ENCODE measurements at places on chromosomes 3 and 15.

DNA sequence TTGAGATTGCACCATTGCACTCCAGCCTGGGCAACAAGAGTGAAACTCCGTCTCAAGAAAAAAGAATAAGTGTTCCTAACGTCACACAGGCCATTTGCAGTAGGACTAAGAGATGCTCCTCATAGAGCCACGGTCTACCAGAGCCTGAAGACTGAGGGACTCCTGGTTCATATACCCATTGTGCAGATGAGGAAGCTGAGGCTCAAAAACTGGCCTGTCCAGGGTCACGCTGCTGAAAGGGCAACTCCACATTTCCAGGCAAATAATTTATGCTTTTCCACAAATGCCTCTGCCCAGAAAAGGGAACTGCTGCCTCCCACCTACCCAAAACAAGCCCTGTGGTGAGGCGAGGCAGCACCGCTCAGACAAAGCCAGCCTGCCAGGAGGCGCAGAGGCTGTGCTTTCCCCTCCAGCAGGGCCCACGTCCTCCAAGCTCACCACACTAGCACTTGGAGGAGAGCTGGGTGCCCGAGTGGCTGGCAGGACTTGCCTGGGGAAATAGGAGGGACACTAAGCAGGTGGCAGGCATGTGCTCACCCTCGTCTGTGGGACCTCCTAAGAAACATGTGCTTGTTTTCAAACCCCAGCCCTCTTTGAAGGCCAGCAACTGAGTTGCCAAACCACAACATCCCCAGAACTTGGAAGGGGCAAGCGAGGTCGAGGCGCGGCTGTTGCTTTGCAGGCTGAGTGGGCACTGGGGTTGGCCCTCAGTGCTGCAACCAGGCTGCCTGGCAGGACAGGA is 195.6 kb downstream of the XXYLT1 start:
- peak; percentile 26 for DNase-seq

GRCh38 chr15:67002368-67002767 is 63.0 kb upstream of the SMAD3 start:
- DNase-seq = no peak

- DNase-seq = no peak
These were observed 1.9 kb downstream of the TIMMDC1 start for GRCh38 chr3:119500265-119500664.

DNA sequence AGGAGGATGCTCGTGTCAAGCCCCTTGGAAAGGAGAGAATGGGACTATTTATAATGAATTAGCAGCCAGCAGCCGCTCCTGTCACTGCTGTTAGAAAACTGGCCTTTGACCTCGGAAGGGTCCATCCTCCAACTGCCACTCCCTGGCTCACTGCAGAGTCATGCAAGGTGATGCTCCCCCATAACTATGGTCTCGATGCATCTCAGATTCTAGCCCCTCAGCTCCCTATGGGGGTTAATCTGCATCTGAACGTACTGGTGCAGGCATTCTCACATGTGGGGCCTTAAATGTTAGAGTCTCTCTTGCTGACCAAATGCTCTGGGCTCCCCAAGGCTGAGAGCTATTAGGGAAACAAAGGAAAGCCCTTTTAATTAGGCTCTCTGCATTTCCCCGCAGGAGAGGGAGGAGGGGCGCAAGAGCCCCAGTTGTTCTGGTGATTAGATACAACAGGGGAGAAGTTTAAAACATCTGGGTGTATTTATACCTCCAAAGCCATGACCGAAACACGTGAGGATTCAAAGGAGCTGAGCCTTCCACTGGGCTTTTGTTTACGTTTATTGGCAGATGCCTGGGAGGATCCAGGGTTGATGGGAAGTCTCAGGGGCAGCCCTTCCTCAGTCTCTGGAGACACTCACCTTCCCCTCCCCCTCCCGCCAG is 182.5 kb downstream of the OPA1 start:
- no peak for DNase-seq

- DNase-seq = no peak
These were observed 57.9 kb upstream of the SEC22A start for GRCh38 chr3:123143669-123144411.

DNA sequence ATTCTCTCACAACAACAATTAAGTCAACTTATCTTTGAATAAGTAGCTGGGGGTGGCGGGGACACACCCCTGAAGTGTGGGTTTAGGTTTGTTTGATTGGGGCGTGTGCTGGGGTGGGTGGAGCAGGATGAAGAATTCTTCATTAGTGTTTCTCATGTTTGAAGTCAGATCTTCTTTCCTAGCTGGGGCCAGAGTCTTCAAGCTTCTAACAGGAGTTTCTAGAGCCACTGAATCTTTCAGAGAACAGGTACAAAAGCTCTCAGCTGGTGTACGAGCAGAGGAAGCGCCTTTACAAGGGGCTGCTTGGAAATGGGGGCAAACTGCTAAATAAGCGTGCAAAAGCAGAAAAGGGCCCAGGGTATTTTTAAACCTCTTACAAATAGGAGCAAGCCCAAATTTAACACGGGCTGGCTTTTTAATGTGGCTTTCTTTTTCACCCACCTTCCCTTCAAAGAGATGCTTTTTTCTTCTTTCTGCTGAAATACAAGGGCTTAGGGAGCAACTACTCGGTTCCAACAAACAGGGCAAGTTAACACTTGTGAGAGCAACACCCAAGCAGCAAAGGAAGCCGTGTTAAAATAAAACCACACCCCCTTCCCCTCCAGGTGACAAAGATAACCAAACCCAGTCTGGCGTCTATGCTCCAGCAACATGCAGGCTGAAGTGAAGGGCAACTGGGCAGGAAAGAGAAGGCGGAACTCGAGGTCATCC is 86.9 kb upstream of the RASGRP1 start:
- no peak for DNase-seq

- peak; percentile 85 for DNase-seq
These were observed 112.2 kb upstream of the SLC4A7 start for GRCh38 chr3:27596334-27596841.

GRCh38 chr3:184361532-184361931 is at the start of the genes CLCN2 and POLR2H:
CLCN2 (minus strand) TSS chr3:184361605; CDS start chr3:184361479, 126 bp downstream.
POLR2H (plus strand) TSS chr3:184361710; CDS start chr3:184363493, 1,783 bp downstream.
- DNase-seq = peak; percentile 49

GRCh38 chr3:28502397-28502937 is 153.8 kb upstream of the AZI2 start:
- no peak for DNase-seq

DNA sequence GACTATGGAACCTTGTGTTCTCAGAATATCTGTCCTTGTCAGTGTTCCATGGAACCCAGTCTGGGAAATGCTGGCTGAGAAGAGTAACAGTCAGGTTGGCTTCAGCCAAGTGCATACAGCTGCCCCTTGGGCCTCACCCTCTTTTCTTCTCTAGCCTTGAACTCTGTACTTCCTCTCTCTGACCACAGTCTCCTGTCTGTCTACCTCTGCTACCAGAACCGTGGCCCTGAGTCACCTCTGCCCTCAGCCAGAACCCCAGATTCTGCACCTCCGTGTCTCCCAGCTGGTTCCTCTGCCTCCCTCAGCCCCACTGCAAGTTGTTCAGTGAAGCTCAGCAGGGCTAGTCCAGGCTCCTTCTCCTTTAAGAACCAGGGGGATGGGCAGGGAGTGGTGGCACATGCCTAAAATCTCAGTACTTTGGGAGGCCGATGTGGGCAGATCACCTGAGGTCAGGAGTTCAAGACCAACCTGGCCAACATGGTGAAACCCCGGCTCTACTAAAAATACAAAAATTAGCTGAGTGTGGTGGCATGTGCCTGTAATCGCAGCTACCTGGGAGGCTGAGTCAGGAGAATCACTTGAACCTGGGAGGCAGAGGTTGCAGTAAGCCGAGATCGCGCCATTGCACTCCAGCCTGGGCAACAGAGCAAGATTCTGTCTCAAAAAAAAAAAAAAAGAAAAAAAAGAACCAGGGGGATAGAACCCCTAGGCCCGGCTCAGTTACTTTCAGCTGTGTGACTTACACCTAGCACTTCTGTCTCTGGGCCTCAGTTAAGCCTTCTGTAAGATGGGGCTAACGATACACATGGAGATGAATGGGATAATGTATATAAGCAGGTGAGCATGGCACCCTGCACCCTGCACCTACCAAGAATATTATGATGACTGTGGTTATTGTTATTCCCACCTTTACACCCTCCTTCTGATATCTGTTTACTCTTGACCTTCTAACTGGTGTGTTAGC is 24.3 kb upstream of the TATDN2 start:
- no peak for DNase-seq

DNA sequence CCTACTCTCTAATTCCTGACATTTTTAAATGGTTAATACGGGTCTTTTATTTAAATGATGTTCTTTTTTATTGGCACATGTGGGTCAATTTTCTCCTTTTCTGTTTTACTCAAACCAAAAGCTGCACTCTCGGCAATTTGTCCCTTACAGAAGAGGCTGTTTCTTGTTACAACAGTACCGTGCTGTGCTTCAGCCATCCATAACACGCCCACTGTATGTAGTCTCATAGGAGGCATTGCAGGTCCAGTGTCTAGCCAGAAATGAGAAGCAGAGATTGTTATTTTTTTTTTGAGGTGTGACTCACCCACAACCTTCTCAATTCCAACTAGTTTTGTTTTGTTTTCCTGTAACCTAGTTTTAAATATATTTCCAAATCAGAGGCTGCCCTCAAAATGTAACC is 164.6 kb downstream of the GMNC start:
- peak; percentile 63 for DNase-seq

DNA sequence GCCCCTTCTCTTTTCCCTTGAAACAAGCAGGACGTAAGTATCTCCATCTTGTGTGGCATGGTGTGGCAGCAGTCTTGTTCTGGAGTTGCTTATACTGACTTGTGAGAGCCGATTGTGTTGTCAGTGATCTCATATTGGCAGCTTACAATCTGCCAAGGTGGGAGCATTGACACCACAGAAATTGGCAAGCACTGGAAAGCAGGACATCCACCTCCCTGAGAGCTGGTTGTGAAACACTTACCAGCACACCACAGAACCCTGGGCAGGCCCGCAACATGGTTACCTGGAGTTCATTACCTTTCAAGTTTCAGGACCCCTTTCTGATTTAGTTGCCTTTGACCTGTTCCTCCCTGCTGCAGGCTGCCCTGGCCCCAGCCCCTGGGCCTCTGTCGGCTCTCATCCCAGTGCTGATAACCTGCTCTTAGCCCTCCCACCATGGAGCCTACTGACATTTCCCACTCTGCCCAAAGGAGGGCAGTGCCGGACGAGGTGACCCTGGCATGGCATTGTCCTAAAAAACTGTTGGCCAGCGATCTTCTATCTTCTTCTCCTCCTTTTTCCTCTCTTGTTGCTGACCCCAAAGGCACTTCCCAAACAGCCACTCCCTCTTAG is 10.6 kb upstream of the ATP2B2 start:
- DNase-seq = no peak

GRCh38 chr15:60672400-60672799 is 193.5 kb upstream of the ICE2 start:
- no peak for DNase-seq

DNA sequence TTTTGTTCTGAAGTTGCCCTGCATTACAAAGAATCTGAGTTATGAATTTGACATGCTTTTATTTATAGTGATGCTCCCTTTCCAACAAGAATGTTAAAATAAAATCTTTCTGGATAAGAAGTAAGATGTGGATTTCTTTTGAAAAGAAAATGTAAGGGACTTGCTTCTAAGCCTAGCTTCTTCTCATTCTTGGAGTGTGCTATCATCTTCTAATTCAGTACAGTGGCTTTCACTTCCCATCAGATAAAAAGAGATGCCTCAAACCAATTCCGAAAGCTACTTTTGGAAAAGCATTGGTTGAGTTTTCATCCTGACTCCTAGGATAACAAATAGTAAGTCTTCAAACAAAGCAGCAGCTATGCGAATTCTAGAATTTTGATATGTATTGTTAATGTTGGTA is 197.0 kb upstream of the ZPLD1 start:
- DNase-seq = no peak

- no peak for DNase-seq
These were observed 18.2 kb upstream of the AHSG start for GRCh38 chr3:186594591-186595113.

DNA sequence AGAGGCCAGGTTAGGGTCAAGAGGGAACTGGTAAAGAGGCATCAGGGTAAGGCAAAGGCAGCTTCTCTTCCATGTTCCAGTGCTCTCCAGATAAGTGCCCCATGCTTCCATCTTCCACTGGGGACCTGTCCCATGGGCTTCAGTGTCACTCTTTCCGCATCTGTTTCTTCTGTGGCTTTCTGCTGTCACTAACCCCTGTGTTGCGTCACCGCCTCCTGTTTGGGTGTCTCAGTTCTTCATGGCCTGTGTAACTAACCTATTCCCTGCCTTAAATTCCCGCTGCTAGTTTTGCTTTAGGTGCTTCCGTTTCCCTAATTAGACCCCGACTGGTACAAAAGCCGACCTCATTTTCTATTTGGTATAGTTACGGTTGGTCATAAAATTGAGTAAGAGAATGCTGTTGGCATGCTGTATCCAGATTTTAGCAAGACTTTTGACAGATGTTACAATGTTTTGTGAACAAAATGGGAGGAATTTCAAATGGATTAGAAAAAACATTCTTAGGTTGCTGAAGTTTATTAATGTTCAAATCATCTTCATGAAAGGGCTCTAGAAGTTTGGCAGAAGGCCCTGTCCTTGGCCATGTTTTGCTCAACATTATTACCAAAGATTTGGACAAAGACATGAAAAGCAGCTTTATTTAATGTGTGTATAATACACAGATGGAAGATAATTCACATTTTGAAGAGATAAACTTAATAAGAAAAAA is 245.3 kb downstream of the BBX start:
- peak; percentile 8 for DNase-seq

DNA sequence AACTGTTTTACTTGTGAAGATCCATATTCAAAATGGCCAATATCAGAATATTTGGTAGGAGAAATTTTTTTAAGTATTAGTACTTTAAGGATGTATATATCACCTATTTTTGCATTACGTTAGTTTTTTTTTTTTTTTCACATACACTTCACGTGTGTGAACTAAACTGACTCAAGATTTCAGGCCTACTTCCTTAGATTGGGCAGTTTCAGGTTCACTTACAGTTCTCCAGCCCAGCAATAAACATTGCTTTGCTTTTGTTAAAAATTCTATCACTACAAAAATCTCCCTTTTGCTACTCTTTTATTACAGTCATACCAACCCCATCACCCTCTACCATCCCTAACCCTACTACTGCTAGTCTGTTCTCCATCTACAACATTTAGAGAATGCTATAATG is 183.6 kb downstream of the KCNH8 start:
- DNase-seq = no peak

DNA sequence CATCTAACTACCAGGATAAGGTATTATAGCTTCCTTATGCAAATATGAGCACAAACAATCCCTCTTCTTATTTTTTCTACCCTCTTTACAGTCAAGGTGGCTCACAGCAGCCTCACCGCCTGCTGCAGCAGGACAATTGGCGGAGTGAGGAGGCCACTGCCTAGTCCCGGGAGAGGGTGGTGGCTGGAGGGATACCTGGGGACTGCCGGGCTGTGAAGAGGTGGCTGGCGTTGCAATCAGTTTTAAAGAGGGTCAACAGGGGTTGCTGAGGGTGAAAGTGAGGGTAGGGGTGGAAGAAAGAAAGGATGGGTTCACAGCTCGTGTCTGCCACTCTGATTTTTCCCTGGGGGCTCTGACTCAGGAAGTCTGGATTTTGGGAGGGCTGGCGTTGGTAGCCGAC is 105.1 kb upstream of the SLC6A6 start:
- DNase-seq = no peak
